ENCODE measurements at places on chromosomes 1 and 21. TPM values are rescaled to one million over a fixed set of nuclear protein-coding genes. Genes with fewer than 3 reads are reported as not detected.

RUNX3 gene
- 0.77 TPM for polyA plus RNA-seq

COL9A2 gene
- 0.54 TPM for polyA plus RNA-seq

PEX19 gene
- polyA plus RNA-seq, result 8.1 TPM

LCE1C gene
- not detected for polyA plus RNA-seq

AIM2 gene
- 0.38 TPM for polyA plus RNA-seq

NEK7 gene
- 13.2 TPM for polyA plus RNA-seq

KIF1B gene
- 13.6 TPM for polyA plus RNA-seq

CAPN8 gene
- 0.56 TPM for polyA plus RNA-seq

Data from esophagus (tissue), 2 donors.